ENCODE measurements at places on chromosomes 12 and 14.

GRCh38 chr12:14970473-14970872, 2.4 kb upstream of the PDE6H start:
- no peak for DNase-seq

GRCh38 chr14:94805680-94806288, 35.9 kb upstream of the GSC start:
- DNase-seq = no peak

- peak; percentile 70 for DNase-seq
These were observed 2.1 kb upstream of the INHBE start for GRCh38 chr12:57452937-57453509.

DNA sequence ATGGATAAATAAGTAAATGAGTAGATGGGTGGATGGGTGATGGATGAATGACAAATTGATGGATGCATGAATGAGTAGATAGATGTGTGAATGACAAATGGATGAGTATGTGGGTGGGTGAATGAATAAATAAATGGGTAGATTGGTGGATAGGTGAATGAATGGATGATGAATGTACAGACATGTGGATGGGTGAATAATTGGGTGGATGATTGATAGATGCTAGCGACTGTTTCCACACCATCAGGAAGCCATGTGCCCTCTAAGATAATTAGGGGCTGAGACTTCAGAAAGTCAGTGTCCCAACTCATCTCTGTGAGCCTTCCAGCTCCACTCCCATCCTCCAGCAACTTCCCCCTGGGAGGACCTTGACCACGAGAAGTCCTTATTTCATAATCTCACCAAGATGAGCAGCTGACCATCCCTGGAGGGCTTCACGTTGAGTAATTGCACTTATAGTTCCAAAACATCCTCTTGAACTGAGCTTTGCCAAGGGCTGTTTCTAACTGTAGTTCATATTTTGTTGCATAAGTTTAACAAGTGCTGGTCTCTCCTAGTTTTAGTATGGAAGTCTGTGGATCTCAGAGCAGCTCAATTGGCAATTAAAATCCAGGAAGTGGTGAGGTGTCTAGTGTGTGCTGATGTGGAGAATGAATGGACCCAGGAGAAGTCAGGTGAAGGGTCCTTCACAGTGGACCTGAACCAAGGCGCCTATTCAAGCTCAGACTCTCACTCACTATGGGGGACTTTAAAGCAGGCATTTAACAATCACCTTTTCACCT, 295.7 kb downstream of the ADGRD1 start:
- DNase-seq = no peak

DNA sequence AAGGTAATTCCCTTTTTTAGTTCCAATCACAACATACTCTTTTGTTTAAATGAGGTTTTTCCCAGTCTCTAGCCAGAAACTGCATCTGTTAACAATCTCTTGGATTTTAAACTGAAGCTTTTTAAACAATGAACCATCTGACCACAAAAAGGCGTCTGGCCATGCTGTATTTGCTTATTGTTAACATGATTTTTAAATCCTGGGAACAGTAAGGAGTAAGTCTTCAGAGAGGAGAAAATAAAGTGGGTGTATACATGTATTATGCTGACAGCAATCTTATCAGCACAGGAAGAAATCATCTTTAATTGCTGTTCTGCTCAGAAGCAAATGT, 106.2 kb downstream of the DAAM1 start:
- DNase-seq = no peak

DNA sequence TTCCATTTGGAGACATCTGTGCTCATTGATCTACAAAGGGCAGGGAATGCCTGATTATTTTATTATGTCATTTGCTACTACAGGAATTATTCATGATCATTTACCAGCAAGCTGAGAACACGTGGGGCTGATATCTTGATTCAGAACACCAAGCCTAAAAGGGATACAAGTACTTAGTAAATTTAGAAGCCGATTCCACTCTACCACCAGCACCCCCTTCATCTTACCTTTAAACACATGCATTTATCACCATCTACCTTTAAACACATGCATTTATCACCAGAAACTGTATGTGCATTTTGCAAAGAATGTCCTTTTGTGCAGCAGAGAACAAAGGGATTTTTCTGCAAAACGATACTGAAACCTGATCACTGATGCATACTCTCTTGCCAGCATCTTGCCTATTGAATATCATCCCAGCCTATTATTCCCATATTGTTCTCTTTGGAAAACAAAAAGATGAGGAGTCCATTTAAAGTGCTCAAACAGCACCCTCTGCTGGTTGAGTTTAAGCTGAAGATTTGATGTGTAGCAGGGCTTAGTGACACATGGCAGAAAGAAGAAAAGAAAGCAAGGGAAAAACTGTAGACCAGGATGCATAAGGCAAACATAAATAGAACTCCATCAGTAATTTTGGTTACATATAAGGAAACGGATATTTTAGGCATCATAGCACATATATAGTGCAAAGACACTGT, 132.6 kb upstream of the PLEKHG7 start:
- peak; percentile 71 for DNase-seq

DNA sequence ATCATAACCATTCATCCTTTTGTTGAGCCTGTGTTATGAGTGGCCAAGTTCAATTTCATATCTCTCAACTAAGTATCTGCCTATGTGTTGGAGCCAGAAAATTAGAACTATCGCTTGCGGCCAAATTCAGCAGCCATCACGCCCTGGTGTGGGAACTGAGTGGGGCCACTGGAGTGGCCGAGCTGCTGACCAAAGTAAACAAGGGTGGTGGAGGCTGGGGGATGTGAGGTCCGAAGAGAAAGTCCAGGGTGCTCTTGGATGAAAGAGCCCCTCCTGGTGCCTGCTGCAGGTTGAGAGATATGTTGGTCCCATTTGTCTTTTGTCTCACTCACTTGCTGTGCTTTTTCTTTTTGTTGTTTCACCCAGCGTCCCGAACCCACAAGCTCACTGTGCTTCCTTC, 14.9 kb downstream of the ADGRD1 start:
- DNase-seq = no peak

DNA sequence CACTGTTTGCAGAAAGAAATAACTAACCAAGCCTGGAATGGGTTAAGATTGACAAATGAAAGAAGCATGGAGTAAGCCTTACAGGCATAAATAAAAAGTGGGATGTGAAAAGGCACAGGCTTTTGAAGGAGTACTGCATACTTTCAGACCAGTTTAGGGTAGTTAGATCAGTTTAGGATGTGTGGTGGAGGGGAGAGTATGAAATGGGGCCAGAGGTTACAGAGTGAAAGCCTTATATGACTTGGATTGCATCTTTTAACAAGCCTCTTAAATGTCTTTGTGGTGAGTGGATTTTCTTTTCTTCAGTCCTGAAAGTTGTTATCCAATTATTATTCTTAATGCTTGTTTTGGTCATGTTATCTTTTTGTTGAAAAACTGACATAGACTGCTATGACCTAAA, 52.2 kb upstream of the TRHDE start:
- no peak for DNase-seq

DNA sequence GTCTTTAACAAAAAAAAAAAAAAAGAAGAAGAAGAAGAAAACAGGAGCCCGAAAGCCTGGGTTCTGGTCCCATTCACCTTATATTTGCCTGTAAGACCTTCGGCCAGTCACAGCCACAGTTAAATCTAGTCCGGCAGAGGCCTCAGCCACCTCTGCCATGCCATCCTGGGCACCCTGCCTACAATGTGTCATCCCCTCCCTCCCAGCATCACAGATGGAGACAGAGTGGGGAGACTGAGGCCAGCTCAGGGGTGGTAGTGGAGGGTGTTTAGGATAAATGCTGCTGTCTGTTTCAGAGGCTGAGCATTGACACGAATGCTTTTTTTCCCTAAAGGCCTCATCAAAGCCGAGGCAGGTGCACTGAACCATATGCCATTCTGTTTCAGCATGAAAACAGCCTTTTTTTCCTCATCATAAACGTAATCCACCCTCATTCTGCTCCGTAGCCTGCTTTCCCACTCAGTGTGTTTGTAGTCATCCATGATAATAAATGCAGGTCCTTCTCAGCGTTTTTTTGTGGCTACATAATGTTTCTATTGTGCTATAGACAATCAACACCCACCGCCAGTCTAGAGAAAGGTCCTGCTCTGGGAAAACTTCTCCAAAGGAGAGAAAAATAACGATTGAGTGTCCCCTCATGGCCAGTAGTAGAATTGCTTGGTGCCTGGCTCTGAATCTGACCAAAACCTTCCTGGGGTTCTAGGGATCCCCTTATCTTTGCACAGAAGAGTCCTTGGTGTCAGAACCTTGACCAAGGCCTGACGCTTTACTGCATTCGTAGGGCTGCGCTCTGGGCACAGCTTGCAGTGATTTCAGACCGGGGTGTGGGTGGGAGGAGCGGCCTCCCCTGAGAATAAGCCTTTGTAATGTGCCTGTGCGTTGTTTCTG, 41.1 kb upstream of the TSPAN9 start:
- no peak for DNase-seq

GRCh38 chr14:21868442-21869046, 194.9 kb upstream of the OR4E1 start:
- peak; percentile 87 for DNase-seq

DNA sequence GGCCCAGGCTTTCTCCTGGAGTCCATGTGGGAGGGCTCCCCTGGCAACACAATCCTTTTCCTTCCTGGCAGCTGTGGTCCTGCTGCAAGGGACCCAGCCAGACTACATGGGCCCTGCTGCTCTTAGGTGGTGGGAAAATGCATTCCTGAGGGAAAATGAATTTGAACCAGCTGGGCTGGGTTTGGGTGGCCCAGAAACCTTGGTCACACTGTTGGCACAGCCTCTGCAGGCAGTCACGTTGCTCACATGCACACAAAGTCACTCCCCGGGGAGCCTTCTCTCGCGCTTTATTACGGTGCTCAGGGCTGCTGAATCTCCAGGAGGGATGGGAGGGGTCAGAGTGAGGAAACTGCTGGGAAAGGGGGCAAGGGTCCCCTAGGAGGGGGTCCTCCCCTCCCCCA, 17.2 kb downstream of the PLEKHG3 start:
- no peak for DNase-seq

DNA sequence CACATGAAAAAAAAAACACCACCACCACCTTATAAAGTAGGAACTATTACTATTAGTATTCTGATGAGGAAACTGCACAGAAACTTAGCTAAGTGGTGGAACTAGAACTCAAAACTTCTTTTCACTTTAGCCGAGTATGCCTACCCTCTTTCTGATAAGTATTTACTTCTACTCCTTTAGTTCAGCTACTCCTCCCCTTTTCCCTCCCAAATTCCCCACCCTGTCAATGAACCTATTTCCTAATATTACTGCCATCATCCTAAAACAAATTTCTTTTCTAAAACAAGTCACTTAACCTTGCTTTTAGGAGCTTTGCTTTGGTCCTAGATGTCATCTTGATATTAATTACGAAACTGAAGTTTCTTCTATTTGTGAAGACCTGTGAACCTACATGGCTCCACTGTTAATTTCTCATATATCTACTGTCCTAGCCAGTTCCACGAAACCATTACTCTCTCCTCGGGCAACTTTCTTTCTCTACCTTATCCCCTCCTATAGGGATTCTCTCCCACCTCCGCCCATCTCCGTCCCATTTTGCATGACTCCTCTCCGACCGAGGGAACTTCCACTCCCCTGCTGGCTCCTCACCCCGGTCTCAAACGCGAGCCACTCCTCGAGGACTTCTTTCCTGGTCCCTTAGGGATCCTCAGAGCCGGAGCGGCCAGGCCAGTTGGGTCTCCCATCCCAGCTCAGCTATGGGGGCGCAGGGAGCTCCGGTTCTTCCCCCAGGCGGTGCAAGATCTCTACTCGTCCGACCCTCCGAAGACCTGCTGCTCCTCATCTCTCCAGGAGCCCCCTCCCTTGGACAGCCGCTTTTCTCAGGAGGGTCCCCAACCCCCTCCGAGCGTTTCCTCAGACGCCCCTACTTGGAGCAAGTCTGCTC, 1.1 kb downstream of the NUMB start:
- DNase-seq = peak; percentile 35

DNA sequence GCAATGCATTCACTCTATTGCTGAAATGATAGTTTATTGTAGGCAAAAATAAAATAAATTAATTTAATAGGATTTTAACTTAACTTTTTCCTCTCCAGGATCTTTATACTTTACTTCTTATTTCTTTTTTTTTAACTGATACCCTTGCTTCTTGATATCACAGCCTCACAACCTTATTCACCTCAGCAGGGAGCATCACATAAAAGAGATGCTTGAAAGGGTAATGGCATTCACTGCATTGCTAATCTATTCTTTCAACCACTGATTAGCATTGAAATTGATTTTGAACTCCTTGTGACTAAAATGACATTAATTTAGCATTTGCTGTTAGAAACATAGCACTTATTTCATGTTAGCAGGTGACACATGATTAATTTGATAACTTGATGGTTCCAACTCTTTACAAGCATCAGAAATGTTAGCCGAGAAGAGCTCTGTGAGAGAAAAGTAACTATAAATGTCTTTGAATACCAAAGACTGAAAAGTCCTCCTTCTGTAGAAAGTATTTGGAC, 689.5 kb upstream of the MGAT4C start:
- no peak for DNase-seq

- no peak for DNase-seq
These were observed 146.4 kb upstream of the ARHGAP5 start for GRCh38 chr14:31930493-31931240.

DNA sequence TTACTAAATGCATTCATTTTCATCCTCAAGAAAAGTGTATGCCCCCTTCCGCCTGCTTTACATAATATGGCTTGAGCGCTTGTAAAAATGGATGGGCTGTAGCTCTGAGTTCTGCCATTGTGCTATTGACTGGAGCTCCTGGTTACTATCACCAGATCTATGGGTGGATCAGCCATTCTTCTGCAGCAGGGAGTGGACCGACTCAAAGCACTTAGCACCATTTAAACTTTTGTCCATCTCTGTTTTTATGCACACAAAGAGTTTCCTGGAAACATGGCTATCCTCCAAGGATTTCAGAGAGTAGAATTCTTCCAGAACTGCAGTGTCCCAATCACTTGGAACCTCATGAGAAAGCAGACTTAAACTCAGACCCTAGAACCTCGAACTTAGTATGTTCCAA, 4.5 kb upstream of the NUMB start:
- DNase-seq = no peak

GRCh38 chr12:128073937-128074336, 193.0 kb upstream of the TMEM132C start:
- no peak for DNase-seq

DNA sequence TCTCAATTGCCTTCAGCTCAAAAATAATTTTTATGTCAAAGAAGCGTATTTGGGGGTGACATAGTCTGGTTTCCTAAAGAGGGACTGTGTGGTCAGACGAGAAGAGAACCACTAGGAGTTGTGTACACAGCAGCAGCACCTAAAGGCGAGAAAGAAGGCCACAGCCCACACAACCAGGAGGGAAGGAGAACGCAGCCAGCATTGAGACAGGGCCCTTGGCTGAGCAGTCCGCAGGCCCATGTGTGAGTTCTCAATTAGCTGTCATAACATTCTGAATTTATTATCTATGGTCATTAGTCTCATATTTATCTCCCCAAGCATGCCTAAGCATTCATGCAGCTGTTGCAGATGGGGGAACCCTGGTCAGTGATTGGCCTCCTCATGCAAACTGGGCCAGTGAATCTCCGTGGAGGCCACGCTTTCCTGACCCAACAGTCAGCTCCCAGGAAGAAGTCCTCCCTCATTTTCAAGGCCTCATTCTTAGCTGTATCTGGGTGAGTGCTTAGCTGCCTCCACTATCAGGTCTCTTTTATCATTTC, 81.2 kb upstream of the ATF7IP start:
- no peak for DNase-seq
